ENCODE measurements at places on chromosomes 5 and 9. TPM values are rescaled to one million over a fixed set of nuclear protein-coding genes. Genes with fewer than 3 reads are reported as not detected.

EDIL3 gene
- 1.5 TPM for total RNA-seq

PCAT7 gene
- not detected for total RNA-seq

GMCL2 gene
- not detected for total RNA-seq

DNA sequence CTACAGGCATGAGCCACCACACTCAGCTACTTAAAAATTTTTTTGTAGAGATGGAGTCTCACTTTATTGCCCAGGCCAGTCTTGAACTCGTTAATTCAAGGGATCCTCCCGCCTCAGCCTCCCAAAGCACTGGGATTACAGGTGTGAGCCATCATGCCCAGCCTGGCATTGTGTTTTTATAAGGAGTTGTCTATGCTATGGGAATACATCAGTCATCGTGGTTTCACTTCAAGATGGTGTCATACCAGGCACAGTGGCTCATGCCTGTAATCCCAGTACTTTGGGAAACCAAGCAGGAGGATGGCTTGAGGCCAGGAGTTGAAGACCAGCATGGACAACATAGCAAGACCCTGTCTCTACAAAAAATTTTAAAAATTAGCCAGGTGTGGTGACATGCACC is 49.7 kb downstream of the CYSTM1 start:
- DNase-seq, result no peak

- DNase-seq, result no peak
Observed at GRCh38 chr9:36123515-36123914, 13.0 kb upstream of the GLIPR2 start.

DNA sequence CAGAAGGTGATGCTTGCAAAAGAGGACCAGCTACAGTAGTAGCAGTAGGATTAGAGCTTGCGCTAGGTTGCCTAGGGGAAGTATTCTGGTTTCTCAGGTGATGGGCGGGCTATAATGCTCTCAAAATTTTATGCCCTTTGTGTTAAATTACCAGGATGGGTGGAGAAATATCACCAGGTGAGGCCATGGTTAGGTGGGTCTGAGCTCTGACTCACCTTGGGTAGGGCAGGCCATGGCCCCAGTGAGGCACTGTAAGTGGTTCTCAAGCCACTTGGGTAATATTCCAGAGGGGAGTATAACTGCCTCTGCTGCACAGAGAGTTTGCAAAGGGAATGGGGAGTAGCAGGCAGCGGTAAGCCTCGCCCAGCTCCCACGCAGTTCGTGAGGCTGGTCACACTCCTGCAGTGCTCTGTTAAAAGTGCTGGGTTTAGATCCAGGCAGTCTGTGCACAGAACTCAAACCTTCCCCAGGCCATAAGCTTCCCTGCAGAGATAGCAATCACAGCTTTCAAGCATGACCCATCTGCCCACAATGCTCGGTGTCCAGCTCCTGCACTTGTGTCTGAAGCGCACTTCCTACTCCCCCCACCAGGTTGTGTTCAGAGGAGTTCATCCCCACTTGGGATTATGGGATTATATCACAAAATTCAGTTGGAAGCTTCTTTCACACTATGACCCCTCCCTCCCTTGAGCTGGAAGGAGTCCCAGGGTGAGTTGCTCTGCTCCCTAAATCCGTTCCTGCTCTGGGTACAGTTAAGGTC is 575.0 kb downstream of the CHSY3 start:
- DNase-seq, result no peak

GRCh38 chr5:4233671-4234070 is 638.0 kb downstream of the IRX1 start:
- DNase-seq, result no peak

DNA sequence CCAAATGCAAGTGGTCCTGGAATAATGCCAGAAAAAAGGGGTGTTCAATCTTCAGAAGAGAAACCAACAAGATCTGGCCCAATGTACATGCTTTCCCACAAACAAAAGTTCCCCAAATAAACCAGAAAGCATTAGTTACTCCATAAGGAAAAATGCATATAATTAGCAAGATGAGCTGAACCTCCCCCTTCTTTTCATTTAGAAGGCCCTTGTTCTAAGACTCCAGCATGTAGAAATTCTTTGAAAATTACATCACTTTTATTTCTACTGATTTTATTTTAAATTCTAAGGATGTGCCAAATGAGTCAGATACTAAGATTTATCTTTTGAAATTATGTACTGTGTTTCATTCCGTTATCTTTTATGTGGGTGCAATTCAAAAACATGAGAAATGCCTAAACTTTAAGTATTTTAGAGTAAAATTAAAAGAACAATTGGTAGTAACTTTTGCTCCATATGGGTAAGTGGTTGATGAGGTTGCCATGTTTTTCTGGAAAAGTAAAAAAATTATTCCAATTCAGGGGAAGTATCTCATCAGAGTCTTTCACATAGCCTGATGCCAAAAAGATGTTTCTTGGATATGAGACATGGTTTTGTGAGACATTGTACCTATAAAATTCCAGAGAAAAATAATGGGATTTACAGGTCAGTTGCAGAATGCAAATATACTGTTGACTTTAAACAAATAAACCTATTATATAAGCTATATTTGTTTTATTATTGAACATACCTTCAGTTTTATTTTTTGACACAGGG is 106.5 kb upstream of the CCDC112 start:
- DNase-seq, result no peak

GRCh38 chr9:136617746-136618579 is 44.8 kb upstream of the EGFL7 start:
- DNase-seq, result no peak

DNA sequence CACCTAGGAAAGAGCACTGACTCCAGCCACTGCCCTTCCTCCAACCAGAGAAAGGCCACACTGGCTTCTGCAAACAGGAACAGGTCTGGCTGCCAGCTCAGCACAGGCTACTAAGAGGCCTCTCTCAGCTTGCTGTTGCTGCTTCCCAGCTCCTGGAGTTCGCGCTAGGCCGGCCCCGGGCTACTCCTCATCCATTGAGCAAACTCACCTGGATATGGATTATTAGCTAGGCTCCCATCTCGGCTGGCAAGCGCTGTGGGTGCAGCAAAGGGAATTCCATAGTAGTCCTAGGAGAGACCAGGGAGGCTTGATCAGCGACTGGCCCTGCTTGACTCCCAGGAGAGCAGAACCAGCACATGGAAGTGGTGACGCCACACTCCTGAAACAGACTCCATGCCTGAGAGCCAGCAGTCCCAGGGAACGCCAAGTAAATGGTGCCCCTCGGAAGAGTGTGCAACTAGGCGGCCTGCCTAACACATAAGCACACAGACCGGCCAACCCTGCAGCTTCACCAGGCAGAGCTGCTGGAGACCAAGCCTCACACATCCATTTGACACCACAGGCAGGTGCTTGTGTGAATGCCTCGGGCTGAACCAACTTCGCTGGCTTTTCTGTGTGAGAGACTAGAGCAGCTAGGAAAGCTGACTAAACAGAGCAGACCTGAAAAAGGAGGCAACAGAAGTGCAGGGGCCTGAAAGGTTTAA is 107.2 kb downstream of the UBE2R2 start:
- no peak for DNase-seq

DNA sequence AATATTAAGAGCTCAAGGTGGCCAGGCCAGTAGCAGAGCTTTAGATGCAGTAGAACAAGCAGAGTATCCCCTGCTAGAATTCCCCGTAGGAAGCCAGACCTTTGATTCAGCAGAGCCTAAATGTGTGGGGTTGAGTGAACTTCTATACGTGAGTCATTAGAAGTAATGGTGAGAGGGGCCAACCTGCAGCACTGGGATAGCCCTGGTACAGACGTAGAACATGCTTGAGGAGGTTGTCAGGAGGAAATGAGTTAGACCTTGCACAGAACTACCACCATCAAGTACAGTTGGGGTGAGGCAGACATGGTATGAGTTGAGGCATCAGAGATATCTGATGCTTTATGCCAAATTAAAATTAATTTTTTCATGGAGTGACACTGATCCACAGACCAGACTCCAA is 42.0 kb downstream of the PDCD1LG2 start:
- DNase-seq, result peak; percentile 19

DNA sequence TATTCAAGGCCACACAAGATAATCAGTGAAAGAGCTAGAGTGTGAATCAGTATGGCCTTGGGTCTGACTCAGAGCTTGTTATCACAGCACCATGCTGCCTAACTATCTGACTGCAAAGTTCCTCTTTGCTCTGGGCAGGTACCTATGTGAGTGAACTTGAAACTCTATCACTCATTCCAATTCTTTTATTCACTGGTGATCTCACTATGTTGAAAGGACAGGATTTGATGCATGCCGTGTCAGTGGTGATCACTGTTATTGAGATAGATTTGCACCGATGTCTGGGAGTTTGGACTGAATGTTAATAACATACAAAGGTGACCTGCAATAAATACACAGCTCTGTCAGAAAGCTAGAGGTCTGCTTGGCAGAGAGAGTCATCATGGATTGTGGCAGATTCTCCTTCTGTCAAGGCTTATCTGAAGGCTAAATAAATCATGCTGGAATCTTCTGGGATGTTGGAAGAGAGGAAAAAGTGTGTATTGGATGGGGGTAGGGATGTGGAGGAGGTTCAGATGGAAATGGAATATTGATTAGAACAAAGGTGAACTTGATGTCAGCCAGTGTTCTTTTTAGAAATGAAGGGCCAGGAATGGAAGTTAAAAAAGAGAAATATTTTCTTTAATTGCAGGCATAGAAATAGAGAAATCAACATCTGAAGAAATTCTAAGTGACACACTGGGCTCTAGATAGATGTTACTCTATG is 91.8 kb upstream of the TNC start:
- DNase-seq, result no peak

DNA sequence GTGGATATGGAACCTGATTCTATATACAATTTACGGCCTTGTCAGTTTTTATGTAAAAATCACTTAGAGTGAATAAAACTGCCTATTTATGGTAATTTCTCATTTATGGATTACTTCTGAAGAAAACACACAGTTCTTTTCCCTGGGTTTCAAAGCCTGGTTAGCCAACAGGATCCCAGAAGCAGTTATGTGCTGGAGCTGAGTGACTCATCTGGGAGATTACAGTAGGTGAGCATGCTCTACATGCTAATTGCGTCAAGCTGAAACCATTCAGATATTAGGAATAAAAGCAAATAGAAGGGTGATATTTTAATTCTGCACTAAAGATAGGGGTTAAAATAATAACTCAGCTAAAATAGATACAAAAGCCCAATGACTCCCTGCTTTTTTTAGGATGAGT is 47.8 kb downstream of the PDE4D start:
- DNase-seq, result no peak

- no peak for DNase-seq
Observed at GRCh38 chr5:159807586-159807985, 108.7 kb upstream of the ADRA1B start.

DNA sequence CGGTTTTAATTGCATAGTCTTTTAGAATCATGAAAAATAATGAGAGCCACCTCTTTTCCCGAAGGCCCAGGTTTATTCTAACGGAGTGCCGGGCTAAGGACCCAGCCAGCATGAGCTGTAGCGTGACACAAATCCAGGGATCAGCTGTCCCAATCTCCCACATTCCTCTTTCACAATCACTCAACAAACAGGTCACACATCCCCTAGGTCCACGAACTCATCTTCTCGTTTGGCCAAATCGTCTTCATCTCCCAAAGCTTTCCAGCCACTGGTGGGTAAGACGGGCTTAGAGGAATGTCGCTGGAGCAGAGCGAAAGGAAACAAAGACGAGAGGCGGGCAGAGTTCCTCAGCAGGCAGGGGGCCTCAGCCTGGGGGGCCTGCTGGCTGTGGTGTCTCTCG is 55.5 kb upstream of the GOLPH3 start:
- no peak for DNase-seq

- no peak for DNase-seq
Observed at GRCh38 chr9:127556871-127557270, 55.2 kb upstream of the STXBP1 start.

Measured in dermis blood vessel endothelial cell (primary cell).